ENCODE measurements at places on chromosomes 6 and 20.

- ATAC-seq: no peak
- H3K4me3 ChIP-seq: peak overlapping the region; percentile 33
- H3K4me1 ChIP-seq: peaks cover 51% of the 10 kb centered on the region
Measured at GRCh38 chr6:87164506-87164905, 9.1 kb downstream of the ZNF292 start.

DNA sequence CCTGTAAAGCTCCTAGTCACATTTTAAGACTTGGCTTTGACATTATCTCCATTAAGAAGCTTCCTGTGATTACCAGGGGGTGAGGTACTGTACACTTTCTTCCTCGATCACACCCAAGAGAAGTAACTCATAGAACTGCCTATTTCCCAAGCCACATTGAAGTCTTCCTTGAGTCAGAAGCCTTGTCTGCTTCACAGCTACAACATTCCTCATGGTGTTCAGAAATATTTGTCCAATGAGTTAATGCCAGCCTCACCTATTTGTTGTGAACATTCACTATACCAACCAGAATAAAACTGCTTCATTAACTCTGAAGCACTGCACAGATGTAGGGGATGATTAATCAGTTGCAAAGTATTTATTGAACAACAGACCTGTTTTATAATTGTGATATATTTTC, 622.3 kb downstream of the PTPRT start:
- no peak for ATAC-seq
- no peak overlapping the region for H3K4me3 ChIP-seq
- H3K27me3 ChIP-seq: no peaks in the 10 kb centered on the region
- no peaks in the 10 kb centered on the region for H3K36me3 ChIP-seq
- no peaks in the 10 kb centered on the region for H3K4me1 ChIP-seq

- H3K27me3 ChIP-seq: peaks cover under 1% of the 10 kb centered on the region
- peaks cover 4% of the 10 kb centered on the region for H3K4me1 ChIP-seq
- H3K4me3 ChIP-seq: no peak overlapping the region
- H3K27ac ChIP-seq: no peak overlapping the region
Measured at GRCh38 chr6:148743476-148743875, 3.4 kb upstream of the UST start.

DNA sequence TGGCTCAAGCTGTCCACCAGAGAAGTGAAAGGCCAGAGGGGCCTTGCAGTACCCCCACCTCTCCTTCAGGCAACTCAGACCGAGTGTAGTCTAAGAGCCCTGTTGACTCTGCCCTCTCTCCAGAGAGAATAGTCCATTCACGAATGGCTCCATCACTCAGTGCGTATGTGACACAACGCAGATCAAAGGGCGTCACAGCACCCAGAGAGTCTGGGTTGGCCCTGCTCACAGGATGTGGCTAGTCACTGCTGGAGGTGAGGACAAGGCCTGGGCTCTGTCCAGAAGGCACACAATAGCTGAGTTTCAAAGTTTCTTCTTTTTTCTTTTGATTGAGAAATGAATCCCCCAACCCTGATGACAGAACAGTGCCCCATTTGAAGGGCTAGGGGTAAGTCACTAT, 74.1 kb downstream of the TRMT11 start:
- H3K27me3 ChIP-seq: no peaks in the 10 kb centered on the region
- H3K36me3 ChIP-seq: peaks cover 50% of the 10 kb centered on the region
- no peak overlapping the region for H3K27ac ChIP-seq
- no peak overlapping the region for H3K4me3 ChIP-seq
- no peaks in the 10 kb centered on the region for H3K4me1 ChIP-seq

DNA sequence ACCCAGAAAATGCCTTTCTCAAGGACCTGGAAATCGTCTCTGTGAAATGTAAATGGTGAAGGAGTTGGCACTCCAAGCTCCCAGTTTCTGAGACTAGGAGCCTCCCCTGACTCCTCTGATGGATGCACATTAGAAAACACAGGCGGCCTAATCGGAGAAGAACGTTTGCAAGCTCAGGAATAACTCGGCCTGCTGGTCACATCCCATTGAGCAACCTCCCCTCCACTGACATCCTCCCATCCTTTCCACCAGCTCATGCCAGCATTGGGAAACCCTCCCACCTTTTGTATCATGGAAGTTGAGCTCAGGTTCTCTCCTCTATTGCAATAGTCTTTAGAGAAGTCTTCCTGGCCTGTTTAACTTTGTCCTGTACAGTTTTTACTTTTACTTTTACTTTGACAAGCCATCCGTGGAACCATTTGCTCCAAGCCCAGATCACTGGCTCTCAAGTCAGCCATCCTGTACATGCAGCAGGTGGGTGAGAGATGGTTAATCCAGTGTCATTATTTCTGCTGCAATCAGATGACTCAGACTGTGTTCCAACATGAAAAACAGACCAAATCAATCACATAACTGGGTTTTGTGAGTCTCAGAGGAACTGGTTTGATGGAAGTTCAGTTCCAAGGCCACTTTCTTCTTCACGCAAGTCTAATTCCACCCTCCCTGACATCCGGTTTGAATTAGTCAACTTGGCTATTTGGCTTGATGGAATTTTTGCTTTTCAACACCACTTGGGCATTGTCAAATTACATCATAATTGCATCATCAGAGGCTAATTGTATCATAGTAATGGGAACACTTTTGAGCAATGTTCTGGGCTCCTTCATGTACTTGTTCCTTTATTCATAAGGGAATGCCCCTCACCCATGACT, 619.4 kb upstream of the CDH4 start:
- H3K4me1 ChIP-seq: no peaks in the 10 kb centered on the region
- H3K36me3 ChIP-seq: no peaks in the 10 kb centered on the region
- no peak overlapping the region for H3K4me3 ChIP-seq

- no peaks in the 10 kb centered on the region for H3K36me3 ChIP-seq
- H3K4me3 ChIP-seq: no peak overlapping the region
- no peak for ATAC-seq
- no peaks in the 10 kb centered on the region for H3K4me1 ChIP-seq
- H3K27ac ChIP-seq: no peak overlapping the region
Measured at GRCh38 chr6:135546680-135547418, 49.3 kb upstream of the AHI1 start.

DNA sequence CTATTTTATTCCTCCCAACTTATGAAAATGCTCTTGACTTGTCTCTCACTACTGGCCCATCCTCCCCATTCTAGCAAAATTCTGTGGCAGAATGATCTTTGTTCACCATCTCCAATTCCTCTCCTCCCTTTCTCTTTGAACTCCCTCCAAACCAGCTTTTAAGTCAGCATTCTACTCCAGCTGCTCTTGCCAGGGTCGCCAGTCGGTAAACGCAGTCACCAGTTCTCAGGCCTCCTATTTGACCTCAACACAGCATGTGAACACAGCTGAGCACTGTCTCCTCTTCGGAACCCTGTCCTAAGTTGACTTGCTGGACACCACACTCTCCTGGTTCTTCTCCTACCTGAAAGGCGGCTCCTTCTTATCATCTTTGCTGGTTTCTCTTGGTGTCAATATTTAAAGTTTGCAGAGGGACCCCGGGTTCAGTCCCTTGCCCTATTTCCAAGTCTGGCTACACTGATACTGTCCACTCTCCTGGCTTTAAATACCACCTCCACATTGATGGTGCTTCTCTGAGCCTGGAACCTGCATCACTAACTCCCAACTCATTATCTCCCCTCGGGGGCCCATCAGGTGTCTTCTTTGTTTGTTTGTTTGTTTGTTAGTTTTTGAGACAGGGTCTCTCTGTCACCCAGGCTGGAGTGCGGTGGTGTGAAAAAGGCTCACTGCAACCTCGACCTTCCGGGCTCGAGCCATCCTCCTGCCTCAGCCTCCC, 27.4 kb downstream of the GDAP1L1 start:
- H3K4me3 ChIP-seq: no peak overlapping the region
- no peaks in the 10 kb centered on the region for H3K4me1 ChIP-seq
- H3K27me3 ChIP-seq: no peaks in the 10 kb centered on the region
- no peaks in the 10 kb centered on the region for H3K36me3 ChIP-seq
- no peak for ATAC-seq

- H3K4me1 ChIP-seq: no peaks in the 10 kb centered on the region
- H3K27ac ChIP-seq: no peak overlapping the region
- no peak for ATAC-seq
- no peaks in the 10 kb centered on the region for H3K36me3 ChIP-seq
- H3K27me3 ChIP-seq: peaks cover 6% of the 10 kb centered on the region
Measured at GRCh38 chr6:168865-169455, 123.3 kb upstream of the DUSP22 start.

- no peak for ATAC-seq
- H3K27me3 ChIP-seq: peaks cover 10% of the 10 kb centered on the region
- no peak overlapping the region for H3K4me3 ChIP-seq
- H3K36me3 ChIP-seq: no peaks in the 10 kb centered on the region
- no peak overlapping the region for H3K27ac ChIP-seq
Measured at GRCh38 chr6:835476-836160, 142.7 kb upstream of the EXOC2 start.

DNA sequence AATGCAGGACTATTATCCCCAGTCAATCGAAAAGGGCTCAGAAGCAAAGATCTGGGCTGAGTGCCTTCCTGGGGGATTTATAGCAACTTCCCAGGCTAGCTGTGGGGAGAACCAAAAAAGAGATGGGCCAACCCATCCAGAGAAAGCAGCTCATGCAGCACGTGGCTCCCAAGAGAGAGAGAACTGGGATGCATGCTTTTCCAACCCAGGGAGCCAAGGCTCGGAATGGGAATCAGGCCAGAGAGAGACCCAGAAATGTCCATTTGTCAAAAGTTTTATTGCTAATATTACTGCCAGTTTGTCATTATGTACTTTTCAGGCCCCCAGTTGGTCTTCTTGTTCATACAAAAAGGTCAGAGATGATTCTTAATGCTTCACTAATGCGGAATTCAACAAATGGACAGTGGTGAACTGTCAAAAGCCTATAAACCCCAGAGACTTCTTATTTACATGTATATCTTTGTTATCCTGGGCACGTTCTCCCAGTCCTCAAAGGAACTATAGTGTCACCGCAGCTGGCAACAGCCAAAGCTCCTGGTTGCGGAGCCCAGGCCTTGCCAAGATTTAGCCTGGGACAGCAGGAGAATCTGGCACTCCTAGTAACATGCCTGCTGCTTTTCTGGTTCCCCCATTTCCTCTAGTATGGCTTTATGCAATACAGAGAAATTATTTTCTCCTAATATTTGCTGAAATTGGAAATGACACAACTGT, 139.1 kb upstream of the POU3F2 start:
- H3K4me1 ChIP-seq: no peaks in the 10 kb centered on the region
- H3K27ac ChIP-seq: no peak overlapping the region
- H3K4me3 ChIP-seq: no peak overlapping the region
- H3K27me3 ChIP-seq: peaks cover 5% of the 10 kb centered on the region

DNA sequence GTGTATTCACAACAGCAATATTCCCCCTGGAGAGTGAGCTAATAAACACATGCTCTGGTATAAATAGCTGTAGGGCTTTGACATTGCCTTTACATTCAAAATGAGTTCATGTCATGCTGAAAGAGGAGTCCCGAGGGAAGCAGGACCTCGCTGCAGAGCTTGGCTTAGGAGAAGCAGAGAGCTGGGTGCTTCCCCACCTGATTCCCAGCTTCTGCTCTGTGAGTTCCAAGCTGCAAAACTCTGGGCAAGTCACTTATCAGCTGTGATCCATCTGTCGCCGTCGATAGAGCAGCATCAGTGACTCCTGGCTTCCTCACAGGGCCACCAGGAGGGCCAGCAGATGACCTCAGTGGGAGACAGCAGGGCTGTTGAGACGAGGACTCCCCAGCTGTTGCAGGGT, 241.8 kb downstream of the ANKRD60 start:
- no peak overlapping the region for H3K27ac ChIP-seq
- H3K27me3 ChIP-seq: peaks cover 19% of the 10 kb centered on the region
- H3K36me3 ChIP-seq: no peaks in the 10 kb centered on the region
- ATAC-seq: no peak

GRCh38 chr6:158460602-158461169, 99.2 kb upstream of the TMEM181 start:
- H3K27me3 ChIP-seq: no peaks in the 10 kb centered on the region
- no peak overlapping the region for H3K4me3 ChIP-seq
- peaks cover 51% of the 10 kb centered on the region for H3K36me3 ChIP-seq
- peak; percentile 83 for ATAC-seq
- H3K27ac ChIP-seq: no peak overlapping the region
- no peaks in the 10 kb centered on the region for H3K4me1 ChIP-seq

DNA sequence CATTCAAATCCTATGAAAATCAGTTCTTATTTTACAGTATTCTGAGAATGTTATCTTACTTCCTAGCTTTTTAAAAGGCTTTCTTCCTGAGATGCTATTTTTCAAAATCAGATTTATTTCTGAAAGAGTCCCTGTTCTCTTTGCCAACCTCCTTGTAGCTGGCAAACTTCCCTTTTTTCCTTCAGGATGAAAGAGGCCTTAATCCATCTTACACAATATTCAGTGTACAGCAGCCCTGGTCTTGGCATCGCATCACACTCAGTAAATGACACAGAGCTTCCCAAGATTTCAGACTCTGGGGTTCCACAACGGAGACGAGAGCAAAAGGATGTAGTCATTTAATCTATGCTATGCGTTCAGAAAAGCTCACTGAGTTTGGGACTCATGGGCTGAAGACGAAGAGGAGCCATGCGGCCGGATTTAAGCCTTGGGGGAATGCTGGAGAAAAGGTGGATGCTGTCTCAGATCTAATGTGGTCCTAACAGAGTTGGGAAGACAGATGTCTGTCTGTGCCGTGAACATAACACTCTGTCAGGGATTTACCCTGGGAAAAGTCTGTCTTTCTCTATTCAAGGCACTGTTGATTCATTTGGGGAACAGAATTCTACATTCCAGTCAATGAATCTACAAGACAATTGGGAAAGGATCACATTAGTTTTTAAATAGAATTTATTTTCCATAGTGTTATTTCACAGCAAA, 616.4 kb upstream of the AGPAT4 start:
- no peaks in the 10 kb centered on the region for H3K4me1 ChIP-seq
- no peak overlapping the region for H3K4me3 ChIP-seq
- H3K27me3 ChIP-seq: no peaks in the 10 kb centered on the region
- no peak for ATAC-seq
- no peak overlapping the region for H3K27ac ChIP-seq
- no peaks in the 10 kb centered on the region for H3K36me3 ChIP-seq

DNA sequence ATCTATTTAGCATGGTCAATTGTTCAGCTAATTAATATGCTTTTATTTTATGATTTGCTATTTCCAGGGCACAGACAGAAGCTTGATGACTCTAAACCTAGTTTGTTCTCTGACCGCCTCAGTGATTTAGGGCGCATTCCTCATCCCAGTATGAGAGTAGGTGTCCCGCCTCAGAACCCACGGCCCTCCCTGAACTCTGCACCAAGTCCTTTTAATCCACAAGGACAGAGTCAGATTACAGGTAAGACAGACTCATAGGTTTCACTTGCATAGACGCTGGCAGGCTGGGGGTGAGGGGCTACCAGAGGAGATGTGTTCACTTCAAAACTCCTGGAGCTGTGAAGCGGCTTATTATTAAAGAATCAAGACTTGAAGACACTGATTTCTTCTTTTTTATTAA, 114.1 kb upstream of the SUPT3H start:
- H3K4me3 ChIP-seq: no peak overlapping the region
- H3K36me3 ChIP-seq: peaks cover 94% of the 10 kb centered on the region
- H3K27me3 ChIP-seq: no peaks in the 10 kb centered on the region
- no peak for ATAC-seq

Measured in activated T-helper 17 cell treated with anti-CD3 and anti-CD28 coated beads, Interleukin-2, amount 50 U/mL, for 72 hours (primary cell).